ENCODE measurements at places on chromosomes 12 and 14. TPM values are rescaled to one million over a fixed set of nuclear protein-coding genes. Genes with fewer than 3 reads are reported as not detected.

DNA sequence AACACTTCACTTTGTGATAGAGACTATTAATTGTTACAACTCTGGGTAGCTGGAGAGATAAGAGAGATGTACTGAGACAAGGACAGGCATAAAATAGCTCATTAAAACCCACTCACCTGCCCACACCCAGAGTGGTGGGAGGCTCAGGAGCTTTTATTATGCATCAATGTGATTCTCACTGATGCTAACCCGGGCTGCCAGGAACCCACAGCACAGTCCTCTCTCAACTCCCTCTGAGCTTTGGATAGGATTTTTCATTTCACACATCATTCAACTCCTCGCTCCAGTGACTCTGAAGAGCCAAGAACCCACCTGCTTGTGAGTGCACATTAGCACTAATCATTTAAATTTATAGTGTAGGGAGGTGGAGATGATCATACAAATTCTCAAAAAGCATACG, 827.9 kb downstream of the FLRT2 start:
- DNase-seq: no peak

DNA sequence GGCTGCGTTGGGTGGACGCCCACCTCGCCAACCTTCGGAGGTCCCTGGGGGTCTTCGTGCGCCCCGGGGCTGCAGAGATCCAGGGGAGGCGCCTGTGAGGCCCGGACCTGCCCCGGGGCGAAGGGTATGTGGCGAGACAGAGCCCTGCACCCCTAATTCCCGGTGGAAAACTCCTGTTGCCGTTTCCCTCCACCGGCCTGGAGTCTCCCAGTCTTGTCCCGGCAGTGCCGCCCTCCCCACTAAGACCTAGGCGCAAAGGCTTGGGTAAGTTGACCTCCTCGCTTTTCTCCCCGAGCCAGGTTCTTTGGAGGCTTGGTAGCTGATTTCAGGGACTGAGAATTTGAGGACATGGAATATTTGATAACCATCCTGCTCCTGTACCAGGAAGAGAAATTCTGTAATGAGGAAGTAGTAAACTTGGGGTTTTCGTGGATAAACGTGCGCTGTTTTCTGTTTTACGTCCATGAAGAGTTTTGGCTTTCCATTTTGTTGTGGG, 530 bp downstream of the APAF1 start:
- no peak for DNase-seq

- DNase-seq: no peak
Measured at GRCh38 chr12:82758749-82759330, 72.1 kb downstream of the TMTC2 start.

- no peak for DNase-seq
Measured at GRCh38 chr14:102215071-102215470, 75.4 kb downstream of the WDR20 start.

GRCh38 chr12:84998341-84998740, 37.7 kb downstream of the TSPAN19 start:
- DNase-seq: no peak

DNA sequence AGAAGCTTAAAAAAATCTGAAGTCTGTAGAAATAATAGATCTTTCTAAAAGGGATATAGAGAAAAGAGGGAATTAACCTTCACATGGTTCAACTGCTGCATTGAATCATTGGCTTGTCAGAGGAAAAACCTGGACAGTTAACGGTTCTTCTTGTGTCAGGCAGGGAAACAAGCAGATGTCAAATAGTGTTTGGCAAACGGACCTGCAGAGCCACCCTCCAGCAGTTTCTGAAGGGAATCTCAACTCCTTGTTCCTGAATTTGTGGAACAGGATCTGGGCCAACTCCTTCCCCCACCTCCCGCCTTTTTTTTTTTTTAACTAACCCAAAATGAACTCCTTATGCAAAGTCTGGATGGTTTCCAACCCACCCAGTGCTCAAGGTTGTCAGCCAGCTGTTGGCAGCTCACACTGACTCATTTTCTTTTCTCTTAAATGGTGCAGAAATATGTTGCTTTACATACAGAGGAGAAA, 187.3 kb downstream of the CAND1 start:
- no peak for DNase-seq

DNA sequence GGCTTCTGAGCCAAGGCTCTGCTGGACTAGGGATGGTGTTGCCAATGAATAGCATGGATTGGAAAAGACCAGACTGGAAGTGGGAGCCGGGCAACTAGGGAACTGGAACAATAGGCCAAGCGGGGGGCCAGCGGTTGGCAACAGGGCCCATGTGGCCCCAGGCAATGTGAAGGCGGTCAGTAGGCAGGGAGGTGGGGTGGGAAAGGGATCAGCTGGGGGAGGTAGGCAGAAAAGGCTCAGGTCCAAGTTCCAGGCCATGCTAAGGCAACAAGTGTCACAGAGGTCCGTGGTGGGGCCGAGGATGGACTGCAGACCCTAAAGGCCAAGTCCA, 14.9 kb upstream of the MLXIP start:
- no peak for DNase-seq

GRCh38 chr12:34287437-34287836, 265.1 kb downstream of the ALG10 start:
- no peak for DNase-seq

- DNase-seq: peak; percentile 34
Measured at GRCh38 chr14:60348211-60348610, 99.2 kb downstream of the PPM1A start.

- peak; percentile 84 for DNase-seq
Measured at GRCh38 chr12:111404362-111405148, 1.2 kb upstream of the SH2B3 start.

DNA sequence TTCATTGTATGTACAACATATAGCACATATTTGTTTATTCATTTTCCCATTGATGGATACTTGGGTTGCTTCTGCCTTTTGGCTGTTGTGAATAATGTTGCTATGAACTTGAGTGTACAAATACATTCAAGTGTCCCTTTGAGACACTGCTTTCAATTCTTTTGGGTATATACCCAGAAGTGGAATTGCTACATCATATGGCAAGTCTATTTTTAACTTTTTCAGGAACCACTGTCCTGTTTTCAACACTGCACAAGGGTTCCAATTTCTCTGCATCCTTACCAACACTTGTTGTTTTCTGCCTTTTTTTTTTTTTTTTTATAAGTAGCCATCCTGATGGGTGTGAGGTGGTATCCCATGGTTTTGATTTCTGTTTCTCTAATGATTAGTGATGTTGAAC, 15.9 kb downstream of the RBMS2 start:
- DNase-seq: no peak

DNA sequence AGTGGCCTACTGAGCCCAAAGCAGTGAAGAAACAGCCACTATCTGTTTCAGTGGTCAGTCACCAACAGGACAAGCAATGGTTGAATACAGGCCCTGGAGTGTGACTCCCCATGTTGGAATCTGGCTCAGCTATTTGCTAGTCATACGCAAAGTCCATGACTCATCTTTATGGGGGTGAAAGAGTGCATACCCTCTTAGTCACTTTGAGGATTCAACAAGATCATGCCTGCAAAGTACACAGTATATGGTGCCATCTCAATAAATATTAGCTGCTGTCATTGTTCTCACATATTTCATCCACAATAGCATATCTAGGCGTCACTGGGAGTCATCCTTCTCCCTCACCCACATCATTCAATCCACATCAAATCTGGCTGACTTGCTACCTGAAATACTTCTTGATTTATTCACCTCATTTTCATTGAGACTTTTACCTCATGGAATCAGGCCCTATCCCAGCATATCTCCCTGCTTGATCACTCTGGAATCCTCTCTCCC, 26.4 kb upstream of the STAB2 start:
- no peak for DNase-seq

DNA sequence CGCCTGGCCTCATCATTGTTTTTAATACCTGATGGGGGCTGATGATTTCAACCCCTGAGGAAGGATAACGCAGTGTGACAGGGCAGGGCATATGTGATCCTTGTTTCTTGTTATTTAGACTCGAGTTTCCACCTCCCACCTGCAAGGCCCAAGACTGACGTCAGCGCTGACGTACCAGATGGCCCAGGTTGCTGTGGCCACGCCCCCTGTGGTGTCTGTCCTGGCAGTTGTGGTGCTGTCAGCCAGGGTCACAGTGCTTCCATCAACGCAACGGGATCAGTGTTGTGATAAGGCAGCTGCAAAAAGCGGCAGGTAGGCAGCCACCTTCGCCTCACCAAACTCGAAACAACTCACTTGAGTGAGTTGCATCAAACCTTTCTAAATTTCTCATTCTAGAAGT, 18.4 kb downstream of the DDX51 start:
- DNase-seq: no peak

DNA sequence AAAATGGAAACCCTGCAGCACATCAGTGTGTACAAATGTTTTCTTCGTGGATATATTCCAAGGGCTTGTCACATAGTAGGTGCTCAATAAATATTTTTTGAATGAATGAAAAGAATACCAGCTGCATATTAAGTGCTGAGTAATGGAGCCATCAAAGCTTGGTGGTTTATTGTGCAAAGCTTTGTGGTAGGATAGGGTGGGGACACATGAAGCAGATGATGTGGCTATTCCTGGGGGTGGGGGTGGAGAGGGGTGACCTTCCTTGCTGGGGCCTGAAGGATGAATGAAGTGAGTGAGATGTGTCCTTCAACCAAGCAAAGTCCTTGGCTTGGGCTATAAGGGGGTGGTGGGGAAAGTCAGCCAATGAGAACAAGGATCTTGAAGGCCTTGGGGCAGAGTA, 4.3 kb upstream of the KRT81 start:
- DNase-seq: no peak

- no peak for DNase-seq
Measured at GRCh38 chr12:99066726-99067125, 421.6 kb downstream of the APAF1 start.

GRCh38 chr12:92977326-92977725, 48.2 kb upstream of the EEA1 start:
- peak; percentile 62 for DNase-seq

DNA sequence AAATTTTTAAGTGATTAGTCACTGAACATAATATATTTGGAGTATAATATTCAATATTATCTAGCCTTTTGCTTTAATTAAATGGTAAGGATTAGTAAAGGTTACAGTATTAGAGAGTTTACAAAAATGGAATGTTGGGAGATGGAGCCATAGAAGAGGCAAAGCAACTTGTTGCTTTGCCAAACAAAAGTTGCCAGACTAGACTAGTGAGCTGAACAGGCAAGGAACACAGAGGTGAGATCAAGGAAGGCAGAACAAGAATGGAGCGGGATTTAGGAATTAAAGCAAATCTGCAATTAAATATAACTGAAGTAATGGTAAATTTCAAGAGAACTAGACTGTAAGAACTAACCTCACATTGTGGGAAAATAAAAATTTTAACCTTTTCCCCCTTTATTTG, 5.1 kb downstream of the ARF6 start:
- DNase-seq: no peak

DNA sequence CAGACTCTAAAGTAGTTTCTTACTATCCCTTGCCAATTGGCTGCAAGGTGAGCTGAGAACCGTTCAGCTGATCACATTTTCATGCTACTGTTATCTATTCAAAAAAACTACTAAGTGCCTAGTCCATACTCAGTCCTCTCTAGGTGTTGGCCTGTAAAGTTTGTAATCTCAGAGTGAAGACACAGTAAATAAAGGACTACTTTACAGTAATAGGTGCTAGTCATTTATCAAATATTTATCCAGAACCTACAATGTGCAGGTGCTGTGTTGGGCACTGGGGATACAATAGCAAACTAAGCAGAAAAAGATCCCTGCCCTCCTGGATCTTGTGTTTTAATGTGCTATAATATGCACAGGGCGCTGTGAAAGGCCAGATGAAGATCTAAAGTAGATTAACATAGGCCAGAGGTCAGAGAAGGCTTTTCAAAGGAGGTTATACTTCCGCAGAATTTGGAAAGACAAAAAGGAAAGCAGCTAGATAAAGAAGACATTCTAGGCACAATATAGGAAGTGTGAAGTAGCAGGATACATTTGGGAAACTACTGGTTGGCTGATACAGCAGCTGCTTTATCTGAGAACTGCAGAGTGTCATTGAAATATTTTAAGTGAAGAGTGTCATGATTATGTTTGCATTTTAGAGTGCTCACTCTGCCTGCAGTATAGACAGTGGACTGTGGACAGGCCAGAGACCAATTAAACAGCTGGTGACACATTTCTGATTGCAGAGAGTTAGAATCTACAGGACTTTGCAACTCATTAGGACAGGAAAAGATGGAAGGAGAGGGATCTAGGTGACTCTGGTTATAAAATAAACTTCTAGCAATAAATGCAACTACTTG, 8.0 kb upstream of the ACTR10 start:
- DNase-seq: no peak

DNA sequence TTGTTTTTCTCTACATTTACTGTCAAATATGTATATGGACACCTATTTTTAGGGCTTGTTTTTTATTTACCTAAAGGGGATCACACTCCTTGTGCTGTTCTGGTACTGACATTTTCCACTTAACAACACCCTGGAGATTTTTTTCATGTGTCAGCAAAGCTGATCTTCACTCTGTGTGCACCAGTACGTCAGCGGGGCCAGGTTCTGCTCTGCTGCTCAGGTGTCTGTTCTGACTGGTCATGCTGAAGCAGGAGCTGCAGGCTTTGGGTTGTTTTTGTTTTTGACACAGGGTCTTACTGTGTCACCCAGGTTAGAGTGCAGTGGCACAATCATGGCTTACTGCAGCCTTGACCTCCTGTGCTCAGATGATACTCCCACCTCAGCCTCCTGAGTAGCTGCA, 81.9 kb upstream of the CCND2 start:
- DNase-seq: no peak

DNA sequence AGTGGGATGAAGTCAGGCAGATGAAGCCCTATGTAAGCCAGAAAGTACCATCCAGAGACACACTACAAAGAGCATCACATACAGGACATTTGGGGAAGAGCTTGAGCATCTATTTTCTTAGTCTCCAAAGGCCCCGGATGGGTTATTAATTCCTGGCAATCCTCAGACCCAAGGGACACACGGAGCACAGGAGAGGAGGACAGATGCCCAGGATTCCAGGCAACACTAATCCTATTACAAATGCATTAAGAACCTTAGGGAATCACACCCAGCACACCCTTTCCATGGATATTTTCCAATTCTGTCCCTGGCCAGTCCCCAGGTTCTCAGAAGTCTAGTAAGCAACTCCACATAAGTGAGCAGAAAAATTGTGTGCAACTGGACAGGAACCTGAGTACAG, 65.9 kb downstream of the CMKLR1 start:
- DNase-seq: no peak

Gene NFE2
- total RNA-seq: not detected

Gene GSC
- not detected for total RNA-seq

Gene CHST11
- 46.2 TPM for total RNA-seq

Gene ALX1
- total RNA-seq: not detected

Gene BCL11B
- total RNA-seq: 48.2 TPM
